ENCODE measurements at places on chromosomes 1 and 21. TPM values are rescaled to one million over a fixed set of nuclear protein-coding genes. Genes with fewer than 3 reads are reported as not detected.

DNA sequence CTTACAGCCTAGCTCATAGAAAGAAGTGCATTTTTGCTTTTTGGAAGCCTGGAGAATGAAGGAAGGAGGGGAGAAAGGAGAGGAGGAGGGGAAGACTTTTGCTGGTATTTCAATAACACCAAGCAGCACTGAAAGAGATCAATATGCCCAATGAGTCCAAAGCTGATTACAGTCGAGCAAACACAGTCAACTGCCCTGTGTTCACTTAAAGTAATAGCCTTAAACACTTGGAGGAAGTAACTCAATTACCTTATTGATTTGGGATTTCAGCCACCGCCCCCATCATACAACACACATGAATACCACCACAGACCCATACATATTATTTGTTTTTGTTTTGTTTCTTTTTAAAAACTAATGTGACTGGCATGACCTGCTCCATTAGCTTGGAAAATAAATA lies 23.3 kb upstream of the RXRG start:
- peaks cover 7% of the 10 kb centered on the region for H3K27me3 ChIP-seq
- no peaks in the 10 kb centered on the region for H3K36me3 ChIP-seq
- DNase-seq = no peak
- H3K4me1 ChIP-seq = no peaks in the 10 kb centered on the region
- no peak overlapping the region for H3K4me3 ChIP-seq

TRAF5 gene
- total RNA-seq = 21.9 TPM

DNA sequence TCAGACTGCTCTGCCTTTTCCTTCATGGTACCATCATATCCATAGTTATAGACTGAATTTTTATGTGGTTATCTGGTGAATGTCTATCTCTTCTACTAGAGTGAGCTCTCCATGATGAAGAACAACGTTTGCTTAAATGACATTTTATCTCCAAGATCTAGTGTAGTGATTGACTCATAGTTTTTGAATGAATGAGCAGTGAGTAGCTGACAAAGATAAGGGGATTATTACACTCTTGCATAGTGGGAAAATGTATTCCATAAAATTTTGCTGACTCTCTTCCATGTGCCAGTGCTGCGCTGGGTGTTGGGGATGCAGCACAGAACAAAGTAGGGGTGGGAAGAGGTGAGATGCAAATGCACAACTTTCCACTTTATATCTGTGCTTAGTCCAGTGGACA lies 147.7 kb downstream of the TGFB2 start:
- no peak overlapping the region for H3K4me3 ChIP-seq
- no peaks in the 10 kb centered on the region for H3K27me3 ChIP-seq
- H3K36me3 ChIP-seq = no peaks in the 10 kb centered on the region
- DNase-seq = no peak

- H3K36me3 ChIP-seq = no peaks in the 10 kb centered on the region
- no peak overlapping the region for H3K4me3 ChIP-seq
- H3K27ac ChIP-seq = no peak overlapping the region
- DNase-seq = no peak
- H3K4me1 ChIP-seq = no peaks in the 10 kb centered on the region
Observed at GRCh38 chr1:29635501-29636263, 399.4 kb downstream of the PTPRU start.

DNA sequence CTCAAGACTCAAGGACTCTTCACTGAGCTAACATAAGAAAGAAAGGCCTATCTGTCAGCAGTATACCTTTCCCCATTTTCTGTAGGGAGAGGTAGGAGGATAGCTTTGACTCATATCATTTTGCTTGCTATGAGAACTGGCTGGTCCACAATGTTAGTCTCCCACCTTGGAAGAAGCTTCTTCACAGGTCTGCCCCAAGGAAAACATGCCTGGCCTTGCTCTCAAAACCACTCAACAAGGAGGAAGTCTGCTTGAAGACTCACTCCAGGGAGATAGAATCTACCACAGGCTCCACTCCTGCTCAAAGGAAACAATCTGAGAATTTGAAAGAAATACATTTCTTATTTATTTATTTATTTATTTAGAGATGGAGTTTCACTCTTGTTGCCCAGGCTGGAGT lies 29.5 kb upstream of the LAMC1 start:
- H3K4me3 ChIP-seq = no peak overlapping the region
- H3K36me3 ChIP-seq = no peaks in the 10 kb centered on the region
- no peak overlapping the region for H3K27ac ChIP-seq
- H3K4me1 ChIP-seq = no peaks in the 10 kb centered on the region

- H3K36me3 ChIP-seq = peaks cover 13% of the 10 kb centered on the region
- peaks cover 47% of the 10 kb centered on the region for H3K4me1 ChIP-seq
- peak; percentile 39 for DNase-seq
Observed at GRCh38 chr1:27109103-27109822, 45.7 kb downstream of the SLC9A1 start.

- H3K4me1 ChIP-seq = no peaks in the 10 kb centered on the region
- H3K27ac ChIP-seq = no peak overlapping the region
- no peak overlapping the region for H3K4me3 ChIP-seq
- H3K36me3 ChIP-seq = no peaks in the 10 kb centered on the region
Observed at GRCh38 chr21:24897883-24898282, 709.4 kb downstream of the MRPL39 start.

DNA sequence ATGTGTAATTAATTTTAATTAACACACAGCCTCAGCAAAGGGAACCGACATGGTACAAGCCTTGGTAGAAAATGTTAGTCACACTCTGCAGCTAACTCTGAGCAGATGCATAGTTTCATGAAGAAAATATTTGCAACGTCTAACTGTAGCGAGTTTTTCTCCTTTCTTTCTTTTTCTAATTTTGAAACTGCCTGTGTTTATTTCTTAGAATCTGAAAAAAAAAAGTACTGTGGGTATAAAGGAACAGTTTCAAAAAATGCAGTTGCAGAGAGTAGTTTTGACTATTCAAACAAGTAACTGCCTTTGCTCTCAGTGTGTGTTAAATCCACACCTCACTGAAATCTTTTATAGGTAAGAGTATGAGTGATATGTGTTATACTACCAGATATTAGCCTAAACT lies 149.9 kb upstream of the C1orf105 start:
- no peaks in the 10 kb centered on the region for H3K4me1 ChIP-seq
- H3K27me3 ChIP-seq = no peaks in the 10 kb centered on the region
- no peaks in the 10 kb centered on the region for H3K36me3 ChIP-seq
- DNase-seq = no peak
- H3K4me3 ChIP-seq = no peak overlapping the region

Data from CD4-positive, alpha-beta T cell (primary cell).